Hematopoietic multipotent progenitor cell treated with erythropoietin and hydrocortisone succinate and interleukin-3 and kit ligand, for 17 days (in vitro differentiated cells): ENCODE measurements at places on chromosomes 6 and 20.
A peak's percentile ranks its signal among the peaks of the same experiment; 100 is the strongest.

DNA sequence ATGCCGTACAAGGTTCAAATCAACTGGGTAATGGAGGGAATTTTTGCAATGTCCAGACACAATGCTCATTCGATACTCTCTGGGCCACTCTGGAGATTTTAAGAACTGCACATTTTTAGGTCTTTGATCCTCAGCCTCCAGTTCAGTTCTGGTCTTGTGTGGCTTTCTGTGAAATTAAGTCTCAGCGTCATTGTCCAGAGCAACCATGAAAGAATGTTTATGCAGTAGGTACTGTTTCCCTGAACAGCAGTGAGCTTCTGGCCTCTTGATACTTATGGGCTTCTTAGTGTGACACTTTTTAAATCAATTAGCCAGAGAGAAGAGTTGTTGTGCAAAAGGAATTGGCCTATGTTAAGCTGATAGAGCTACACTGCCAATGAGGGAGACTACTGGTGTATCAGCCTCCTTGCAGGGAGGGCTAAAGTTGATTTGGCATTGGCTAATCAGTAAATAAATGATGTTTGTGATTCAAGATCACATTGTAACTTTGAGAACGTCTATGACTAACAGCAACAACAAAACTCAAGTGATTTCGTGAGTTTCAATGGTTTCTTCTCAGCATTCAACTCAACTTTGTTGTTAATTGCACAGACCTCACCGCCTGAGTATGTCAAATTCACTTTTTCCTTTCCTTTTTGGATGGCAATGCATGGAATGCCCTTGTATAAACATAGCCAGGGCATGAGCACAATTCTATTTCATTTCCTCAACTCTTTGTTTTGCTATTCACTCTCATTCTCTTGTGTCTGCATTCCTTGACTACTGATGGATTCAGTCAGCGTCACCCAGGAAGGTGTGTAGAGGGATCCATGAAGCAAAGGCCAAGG lies 85.1 kb downstream of the GJA1 start:
- DNase-seq: no peak

- no peak for DNase-seq
Measured at GRCh38 chr6:119027465-119027864, 51.0 kb downstream of the FAM184A start.

- no peak for DNase-seq
Measured at GRCh38 chr6:45310118-45310788, 17.9 kb upstream of the RUNX2 start.

GRCh38 chr6:16727996-16728395 lies 33.3 kb downstream of the ATXN1 start:
- DNase-seq: no peak

- DNase-seq: no peak
Measured at GRCh38 chr6:26087284-26088115, at the start of gene HFE. HFE (plus strand) TSS chr6:26087429; CDS start chr6:26087441, 12 bp downstream.

GRCh38 chr6:6772751-6773150 lies 184.2 kb downstream of the LY86 start:
- DNase-seq: no peak

- no peak for DNase-seq
Measured at GRCh38 chr6:125728739-125729138, 20.7 kb upstream of the HEY2 start.

DNA sequence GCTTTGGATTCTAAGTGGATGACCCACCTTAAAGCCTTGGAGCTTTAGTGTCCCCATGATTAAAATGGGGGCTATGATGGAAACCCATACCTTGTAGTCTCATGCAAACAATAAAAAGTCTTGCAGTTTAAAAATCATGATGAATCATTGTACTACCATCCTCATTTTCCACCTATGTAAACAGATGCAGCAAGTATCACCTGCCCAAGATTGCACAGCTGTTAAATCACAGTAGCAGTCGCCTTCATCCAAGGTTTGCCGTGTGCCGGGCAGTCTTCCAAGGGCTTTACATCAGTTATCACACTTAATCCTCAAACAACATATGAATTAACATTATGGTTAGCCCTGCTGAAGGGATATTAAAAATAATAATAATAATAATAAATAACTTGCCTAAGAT lies 210.3 kb downstream of the FOXA2 start:
- DNase-seq: no peak

GRCh38 chr6:109695468-109695867 lies 4.4 kb downstream of the FIG4 start:
- no peak for DNase-seq

- no peak for DNase-seq
Measured at GRCh38 chr20:23142162-23143050, 56.3 kb upstream of the CD93 start.

- DNase-seq: no peak
Measured at GRCh38 chr6:113774127-113774825, 82.9 kb upstream of the MARCKS start.

GRCh38 chr6:43575105-43575771 lies 600 bp downstream of the XPO5 start:
- no peak for DNase-seq

GRCh38 chr20:25117990-25118389 lies 36.0 kb upstream of the VSX1 start:
- no peak for DNase-seq

DNA sequence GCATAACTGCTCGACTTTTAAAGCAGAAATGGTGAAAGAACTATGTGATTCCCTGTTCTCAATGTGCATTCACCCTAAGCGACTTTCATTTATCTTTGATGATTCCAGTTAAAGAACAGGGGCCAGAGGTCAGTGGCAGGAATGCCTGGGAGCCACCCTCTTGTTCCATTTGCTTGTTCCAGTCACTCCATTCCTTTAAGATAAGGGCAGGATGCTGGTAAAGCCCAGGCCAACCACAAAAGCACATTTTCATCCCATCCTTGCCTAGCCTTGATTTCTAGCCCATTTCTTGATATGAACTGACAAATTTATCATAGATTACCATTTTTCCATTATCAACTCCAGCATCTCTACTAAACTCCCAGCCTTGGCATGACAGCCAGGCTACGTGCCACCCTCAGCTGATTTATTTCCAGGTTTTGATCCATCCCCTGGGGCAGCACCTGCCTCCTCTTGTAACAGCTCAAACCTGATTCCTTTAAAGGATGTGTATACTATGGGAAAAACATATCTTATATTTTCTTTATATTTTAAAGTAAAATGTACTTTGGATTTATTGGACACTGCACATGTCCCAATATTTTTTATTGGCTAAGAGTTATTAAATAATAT lies 19.2 kb downstream of the HMGN3 start:
- DNase-seq: no peak

DNA sequence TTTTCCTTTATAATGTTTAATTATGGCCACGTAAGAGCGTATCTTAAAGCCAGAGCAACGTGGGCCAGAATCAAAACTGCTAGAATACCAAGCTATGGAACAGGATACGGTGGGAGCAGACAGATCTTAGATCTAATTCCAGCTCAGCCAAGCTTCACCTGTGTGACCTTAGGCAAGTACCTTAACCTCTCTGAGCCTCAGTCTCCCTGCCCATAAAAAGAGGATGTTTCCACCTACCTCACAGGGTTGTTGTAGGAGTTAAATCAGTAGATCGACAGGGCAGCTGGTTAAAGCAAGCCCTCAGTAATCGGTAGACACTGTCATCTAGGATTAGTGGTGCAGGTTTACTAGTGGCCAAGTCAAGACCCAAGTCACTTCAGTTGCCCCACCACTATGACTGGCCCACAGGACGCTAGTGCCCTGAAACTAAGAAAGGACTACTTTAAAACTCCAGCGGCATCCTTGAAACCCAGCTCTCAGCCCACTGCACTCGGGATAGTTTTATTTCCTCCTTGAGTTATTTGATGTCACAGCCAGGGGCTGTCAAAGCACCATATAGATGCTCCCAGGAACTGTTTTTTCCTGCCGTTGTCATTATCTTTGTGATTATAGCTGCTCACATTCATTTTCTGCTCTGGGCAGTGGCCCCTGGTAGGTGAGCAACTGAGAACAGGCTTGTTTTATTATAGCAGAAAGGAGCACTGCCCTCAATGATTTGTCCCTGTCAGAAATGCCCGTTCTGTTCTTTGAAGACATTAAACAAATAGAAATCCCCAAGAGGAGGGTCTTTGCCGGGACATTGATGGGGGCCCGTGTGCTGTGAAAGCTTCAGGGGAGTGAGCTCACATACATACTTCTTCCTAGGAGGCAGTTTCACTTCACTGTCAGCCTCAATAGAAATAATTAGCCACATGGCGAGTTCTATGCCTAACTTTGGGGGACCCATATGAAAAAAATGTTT lies 63.1 kb downstream of the ISM1 start:
- no peak for DNase-seq

DNA sequence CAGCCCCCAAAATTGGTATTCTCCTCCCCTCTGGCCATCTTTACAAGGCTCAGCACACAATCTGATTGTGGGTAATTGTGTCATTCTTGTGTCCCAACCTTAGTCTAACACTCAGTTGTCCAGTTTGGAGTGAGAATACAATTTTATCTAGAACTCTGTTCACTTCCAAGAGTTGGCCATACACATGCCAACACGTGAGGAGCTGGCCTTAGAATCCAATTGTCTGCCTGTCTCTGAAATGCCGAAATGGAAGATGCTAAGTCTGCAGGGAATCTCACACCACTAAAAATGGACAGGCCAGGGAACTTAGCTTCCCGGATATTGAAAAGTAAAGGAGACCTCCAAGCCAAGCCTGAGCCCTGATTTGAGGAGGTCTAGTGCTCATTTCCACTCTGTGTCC lies 12.3 kb downstream of the FOXA2 start:
- DNase-seq: no peak

- DNase-seq: no peak
Measured at GRCh38 chr20:38888059-38888831, 38.0 kb upstream of the FAM83D start.

DNA sequence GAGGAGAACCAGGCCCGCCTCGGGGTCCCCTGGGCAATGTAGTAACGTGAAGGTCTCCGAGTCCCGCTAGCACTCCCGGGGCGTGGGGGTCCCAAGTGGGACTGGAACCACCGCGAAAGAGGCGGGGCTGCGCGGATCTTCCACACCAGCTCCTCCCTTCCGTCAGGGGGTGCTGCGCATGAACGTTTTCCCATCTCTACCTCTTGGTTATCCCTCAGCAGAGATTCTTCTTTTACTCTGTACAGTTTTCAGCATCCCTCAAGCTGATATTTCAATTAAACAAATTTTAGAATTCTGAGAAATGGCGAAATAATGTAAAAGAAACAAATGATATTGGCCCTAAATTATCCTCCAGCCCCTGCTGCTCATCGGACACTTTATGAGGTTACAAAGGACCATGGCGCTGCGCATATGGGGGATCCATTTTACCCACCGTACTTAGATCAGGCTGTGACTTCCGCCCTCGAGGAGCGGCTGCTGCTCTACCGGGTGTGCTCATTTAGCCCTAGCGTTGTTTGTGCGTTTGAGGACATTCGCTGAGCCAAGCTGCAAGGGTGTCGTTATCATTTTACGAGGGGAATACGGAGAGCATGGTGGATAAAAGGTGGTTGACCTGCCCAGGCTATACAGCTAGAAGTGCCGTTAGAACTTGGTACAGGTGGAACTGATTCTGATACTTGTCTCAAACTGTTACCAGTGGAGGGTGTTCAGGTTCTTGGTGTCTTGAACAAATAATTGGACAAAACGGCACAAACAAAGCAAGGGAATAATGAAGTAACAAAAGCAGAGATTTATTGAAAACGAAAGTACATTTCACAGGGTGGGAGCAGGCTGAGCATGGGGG lies 75.2 kb upstream of the CHD6 start:
- peak; percentile 68 for DNase-seq

- DNase-seq: no peak
Measured at GRCh38 chr6:47047097-47047478, 5.0 kb upstream of the ADGRF1 start.

- DNase-seq: no peak
Measured at GRCh38 chr6:145252737-145253136, 482.6 kb downstream of the EPM2A start.

DNA sequence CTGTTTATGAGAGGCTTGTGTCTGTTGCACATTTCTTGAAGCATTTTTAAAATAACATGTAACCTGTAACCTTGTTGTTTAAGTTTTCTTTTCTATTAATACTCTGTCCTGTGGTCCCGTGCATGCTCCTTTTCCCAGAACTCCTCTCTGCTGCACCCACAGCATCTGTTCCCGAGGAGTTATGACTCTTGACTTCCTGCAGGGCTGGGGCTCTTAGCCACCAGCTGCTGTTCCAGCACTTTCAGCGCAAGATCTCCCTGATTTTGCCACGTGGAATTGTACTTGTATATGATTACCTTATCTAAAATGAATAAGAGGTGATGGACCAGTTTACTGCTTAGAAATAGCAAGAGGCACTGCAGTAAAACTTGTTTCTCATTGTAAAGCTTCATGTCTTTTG lies 150.6 kb downstream of the QKI start:
- DNase-seq: no peak

GRCh38 chr6:3769610-3770009 lies 18.1 kb upstream of the PXDC1 start:
- no peak for DNase-seq

GRCh38 chr6:16998461-16998860 lies 103.4 kb upstream of the STMND1 start:
- DNase-seq: no peak

DNA sequence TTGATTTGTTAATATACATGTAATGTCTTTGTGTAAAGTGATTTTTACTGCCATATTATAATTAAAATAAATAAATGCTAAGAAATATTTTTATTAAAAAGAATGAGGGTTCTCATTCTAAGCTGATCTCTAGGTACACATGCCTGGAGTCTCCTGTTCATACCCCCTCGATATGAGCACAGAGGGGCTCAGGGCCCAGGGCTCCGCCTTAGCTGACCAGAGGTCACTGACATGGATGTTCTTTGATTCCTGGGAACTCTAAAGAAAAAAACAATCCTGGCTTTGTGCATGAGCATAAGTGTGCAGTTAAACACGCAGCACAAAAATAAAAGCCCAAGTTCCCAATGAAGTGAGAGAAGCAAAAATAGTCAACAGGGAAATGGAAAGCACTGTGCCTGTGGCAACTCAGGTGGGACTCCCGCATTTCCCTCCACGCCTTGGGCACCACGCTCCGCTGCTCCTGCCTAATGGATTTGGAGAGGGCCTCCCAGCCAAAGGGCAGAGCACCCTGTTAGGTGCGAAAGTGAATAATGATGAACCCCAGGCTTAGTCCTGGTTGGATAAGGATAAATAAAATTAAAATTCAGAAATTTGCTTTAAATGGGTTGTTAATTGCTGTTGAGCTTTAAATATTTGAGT lies 33.3 kb upstream of the QKI start:
- no peak for DNase-seq

DNA sequence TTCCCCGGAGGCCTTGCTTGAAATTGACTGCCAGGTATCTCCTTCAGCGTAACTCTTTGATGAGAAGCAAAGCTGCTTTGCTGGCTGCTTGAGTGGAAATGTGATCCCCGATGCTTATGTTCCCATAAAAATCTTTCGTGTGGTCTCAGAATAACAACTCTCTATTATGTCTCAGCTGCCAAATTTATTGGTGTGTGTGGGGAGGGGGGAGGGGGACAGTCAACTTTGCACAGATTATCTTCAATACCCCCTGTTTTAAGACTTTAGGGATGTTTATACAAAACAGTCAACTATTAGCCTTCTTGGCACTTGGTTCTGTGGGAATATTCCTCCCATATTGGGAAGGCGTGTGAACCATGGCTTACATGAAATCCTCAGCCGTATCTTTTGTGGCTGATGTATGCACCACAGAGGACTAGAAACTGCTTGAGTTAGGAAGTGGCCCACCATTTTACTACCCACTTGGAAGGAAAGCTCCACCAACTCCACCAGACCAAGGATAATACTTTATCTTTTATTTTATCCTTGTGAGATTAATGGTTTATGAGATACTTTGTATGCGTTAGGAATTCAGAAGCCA lies 101.5 kb upstream of the SLC24A3 start:
- DNase-seq: no peak
